AML-193 (cell line): ENCODE measurements at places on chromosomes 5 and 9.

- no peak for DNase-seq
Measured at GRCh38 chr9:35639631-35640030, 11.1 kb downstream of the SIT1 start.

DNA sequence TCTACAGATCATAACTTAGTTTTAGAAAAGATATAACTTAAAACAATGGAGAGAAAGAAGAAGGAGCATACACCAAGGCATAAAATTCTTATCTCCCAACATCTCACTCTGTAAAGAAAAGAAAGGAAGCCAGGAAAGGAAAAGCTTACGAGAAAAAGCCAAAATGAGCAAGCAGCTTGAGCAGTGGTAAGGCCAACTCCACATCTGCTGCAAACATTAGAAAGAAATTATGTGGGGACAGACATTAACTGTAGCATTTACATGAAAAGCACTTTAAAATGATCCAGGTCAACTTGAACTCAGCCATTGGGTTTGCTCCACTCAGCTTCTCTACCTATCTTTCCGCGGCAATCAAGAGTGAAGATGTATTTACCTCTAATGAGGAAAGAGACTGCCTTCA, 176.9 kb downstream of the BNC2 start:
- no peak for DNase-seq

DNA sequence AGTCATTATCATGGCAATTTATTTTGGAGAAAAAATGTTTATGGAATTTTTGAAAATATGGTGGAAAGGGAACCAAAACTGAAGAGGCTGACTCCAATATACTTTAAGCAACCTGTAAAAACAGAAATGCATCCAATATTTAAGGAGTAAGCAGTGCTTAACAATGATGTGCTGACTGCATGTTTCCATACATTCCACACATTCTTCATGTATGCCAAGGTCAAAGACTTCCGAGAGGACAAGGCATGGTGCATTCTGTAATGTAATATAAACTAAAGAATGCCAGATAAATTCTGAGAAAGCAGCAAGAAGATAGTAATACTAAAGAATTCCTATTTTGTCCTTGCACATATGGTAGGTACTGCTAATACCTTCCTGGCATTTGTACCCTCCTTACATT, 2015.9 kb upstream of the CDH9 start:
- DNase-seq, result no peak

DNA sequence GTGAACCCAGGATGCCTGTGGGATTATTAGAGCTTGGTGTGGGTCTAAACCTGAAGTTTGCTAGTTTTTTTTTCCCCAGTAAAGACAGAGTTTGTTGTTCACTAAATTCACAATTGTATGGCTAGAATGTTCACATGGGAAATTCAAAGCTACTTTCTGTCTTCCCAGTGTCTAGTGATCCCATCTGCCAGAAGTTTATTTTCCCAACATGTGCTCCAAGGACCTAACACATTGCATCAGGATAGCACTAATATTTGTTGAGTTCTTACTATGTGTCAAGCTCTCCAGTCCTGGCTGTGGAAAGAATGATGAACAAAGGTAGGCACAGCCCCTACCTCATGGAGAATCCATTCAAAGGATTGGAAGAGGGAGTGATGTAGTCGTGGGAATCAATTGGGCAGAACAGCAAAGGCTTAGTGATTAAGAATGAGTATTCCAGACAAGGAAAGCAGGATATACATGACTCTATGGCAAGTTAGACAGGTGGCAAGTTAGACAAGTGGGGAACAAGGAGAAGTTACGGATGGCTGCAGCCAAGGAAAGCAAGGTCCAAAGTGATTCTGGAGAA, 521.5 kb upstream of the WWC1 start:
- no peak for DNase-seq
